ENCODE measurements at places on chromosomes 3 and 15. TPM values are rescaled to one million over a fixed set of nuclear protein-coding genes. Genes with fewer than 3 reads are reported as not detected.

The CFAP100 gene
- not detected for total RNA-seq

The CHRD gene
- total RNA-seq, result 11.3 TPM

The NTRK3 gene
- 1.6 TPM for total RNA-seq

The CPNE4 gene
- not detected for total RNA-seq

The PGBD4 gene
- total RNA-seq, result 0.96 TPM

The CEP19 gene
- 1.3 TPM for total RNA-seq

The STX19 gene
- not detected for total RNA-seq

The CERS3 gene
- not detected for total RNA-seq

The PPP4R2 gene
- 82.1 TPM for total RNA-seq

The COL6A5 gene
- total RNA-seq, result not detected

The CHD2 gene
- total RNA-seq, result 90.9 TPM

The SPINK8 gene
- total RNA-seq, result not detected

The FETUB gene
- not detected for total RNA-seq

The BOC gene
- total RNA-seq, result 37.3 TPM

The CYP8B1 gene
- not detected for total RNA-seq

The TIMP4 gene
- total RNA-seq, result 280 TPM

The CKMT1A gene
- total RNA-seq, result 2.6 TPM

The ADGRG7 gene
- not detected for total RNA-seq
